T-cell (primary cell): ENCODE measurements at places on chromosomes 3 and 15.

DNA sequence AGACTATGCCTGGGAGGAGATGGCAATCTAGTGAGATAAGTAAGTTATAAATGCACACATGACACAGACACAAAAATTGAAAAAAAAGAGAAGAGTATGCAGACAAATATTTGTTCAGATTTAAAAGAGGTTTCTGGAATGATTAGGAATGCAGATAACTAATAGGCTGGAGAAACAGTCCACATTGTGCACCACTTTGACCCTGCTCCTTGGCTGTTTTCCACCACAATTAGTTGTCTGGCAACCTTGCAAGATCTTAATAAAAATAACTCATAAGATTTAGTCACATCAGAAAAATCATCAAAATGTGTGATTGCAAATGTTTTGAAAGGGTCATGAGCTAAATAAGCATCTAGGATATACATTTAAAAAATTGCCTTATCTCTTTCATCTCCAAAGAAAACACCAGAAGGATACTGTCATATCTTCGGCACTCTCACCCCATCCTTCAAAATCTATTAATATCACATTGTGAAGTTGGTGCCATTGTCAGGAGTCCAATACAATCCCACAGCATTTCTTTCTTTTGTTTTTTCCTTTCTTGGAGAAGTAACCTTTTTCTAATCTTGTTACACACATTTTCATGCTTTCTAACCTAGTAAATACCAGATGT is 153.7 kb upstream of the KCNMB2 start:
- no peak for DNase-seq

- DNase-seq: no peak
Observed at GRCh38 chr3:116378077-116378476, 67.2 kb downstream of the LSAMP start.

- DNase-seq: no peak
Observed at GRCh38 chr3:23672628-23673027, 133.1 kb upstream of the UBE2E1 start.

DNA sequence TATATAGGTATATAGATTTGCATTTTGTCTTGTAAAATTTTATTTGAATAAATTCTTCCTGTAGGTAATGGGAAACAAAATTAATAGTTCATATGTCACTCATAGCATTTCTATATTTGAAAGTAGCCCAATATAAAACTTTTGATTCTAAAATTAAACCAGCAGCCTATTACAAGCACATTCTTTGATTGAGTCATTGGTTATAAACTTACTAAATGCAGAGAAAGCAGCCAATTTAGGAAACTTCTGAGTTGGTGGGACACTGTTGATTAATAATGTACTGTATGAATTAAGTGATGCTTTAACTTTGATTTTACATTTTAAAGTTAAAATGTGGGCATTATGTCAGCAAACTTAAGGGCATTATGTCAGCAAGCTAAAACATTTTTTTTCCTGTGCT is 34.5 kb downstream of the NR1D2 start:
- no peak for DNase-seq

DNA sequence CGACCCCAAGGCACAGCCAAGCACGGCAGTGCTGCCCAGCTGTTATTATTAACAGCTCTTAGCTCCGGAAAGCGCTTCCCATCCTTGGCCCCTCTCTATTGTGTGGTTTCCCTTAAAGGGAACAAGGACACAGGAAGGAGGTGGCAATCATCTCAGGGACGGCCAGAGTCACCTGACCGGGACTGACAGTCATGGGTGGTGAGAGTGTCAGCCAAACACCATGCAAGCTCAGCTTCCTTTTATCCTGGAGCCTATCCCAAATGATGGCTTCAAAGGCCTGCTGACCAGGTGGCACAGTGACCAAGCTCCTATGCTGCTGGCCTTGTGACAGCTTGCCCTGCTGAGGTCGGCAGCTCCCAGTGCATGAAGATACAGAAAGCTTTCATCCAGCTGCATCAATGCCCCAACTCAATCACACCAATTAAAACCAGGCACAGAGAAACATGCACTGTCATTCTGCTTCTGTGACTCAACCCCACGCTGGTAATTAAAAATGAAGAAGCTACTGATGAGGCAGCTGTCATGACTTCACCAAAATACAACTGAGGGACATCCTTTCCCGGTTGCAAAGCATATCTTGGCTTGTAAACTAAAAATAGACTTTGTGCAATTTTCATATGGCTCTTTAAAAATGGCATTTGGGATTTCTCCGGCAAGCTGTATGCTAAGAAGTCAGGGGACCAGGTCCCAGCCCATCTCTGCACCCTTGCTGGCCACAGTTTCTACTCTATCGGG is 34.0 kb downstream of the PCSK6 start:
- DNase-seq: no peak

GRCh38 chr3:96996009-96996408 is 181.6 kb downstream of the EPHA6 start:
- no peak for DNase-seq

- no peak for DNase-seq
Observed at GRCh38 chr3:102526865-102527264, 92.0 kb downstream of the ZPLD1 start.
